ENCODE measurements at places on chromosomes 11 and 22. TPM values are rescaled to one million over a fixed set of nuclear protein-coding genes. Genes with fewer than 3 reads are reported as not detected.

GRCh38 chr11:110971140-110971539 lies 258.9 kb upstream of the ARHGAP20 start:
- H3K36me3 ChIP-seq = no peaks in the 10 kb centered on the region
- H3K4me1 ChIP-seq = no peaks in the 10 kb centered on the region
- no peaks in the 10 kb centered on the region for H3K27me3 ChIP-seq
- H3K4me3 ChIP-seq = no peak overlapping the region

- no peak overlapping the region for H3K4me3 ChIP-seq
- H3K27ac ChIP-seq = no peak overlapping the region
- H3K4me1 ChIP-seq = peaks cover 29% of the 10 kb centered on the region
Measured at GRCh38 chr11:119310682-119311052, 6.3 kb downstream of the MCAM start.

- H3K36me3 ChIP-seq = no peaks in the 10 kb centered on the region
- no peak overlapping the region for H3K4me3 ChIP-seq
Measured at GRCh38 chr11:33505093-33505492, 195.5 kb downstream of the C11orf91 start.

DNA sequence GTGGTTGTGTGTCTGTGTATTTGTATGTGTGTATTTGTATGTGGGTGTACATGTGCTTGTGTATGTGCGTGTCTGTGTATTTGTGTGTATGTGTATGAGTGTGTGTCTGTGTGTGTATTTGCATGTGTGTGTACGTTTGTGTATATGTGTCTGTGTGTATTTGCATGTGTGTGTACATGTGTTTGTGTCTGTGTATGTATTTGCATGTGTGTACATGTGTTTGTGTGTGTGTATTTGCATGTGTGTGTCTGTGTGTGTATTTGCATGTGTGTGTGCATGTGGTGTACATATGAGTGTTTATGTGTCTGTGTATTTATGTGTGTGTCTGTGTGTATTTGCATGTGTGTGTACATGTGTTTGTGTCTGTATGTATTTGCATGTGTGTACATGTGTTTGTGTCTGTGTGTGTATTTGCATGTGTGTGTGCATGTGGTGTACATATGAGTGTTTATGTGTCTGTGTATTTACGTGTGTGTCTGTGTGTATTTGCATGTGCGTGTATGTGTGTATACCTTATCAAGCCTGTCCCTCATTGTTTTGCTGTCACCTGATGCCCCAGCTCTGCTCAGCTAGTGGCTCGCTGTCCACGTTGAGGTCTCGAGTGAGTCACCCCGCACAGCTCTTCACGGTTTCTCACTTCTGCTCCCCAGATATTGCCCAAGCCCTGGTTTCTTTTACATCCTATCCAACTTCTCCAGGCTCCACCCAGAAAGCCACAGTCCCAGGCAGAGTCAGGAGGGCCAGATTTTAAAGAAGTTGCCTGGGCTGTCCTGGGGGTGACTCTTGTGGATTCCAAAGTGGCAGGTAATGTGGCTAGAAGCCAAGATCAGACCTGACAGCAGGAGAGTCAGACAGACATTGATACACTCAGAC lies 15.2 kb downstream of the MB start:
- peaks cover 8% of the 10 kb centered on the region for H3K27me3 ChIP-seq
- no peak overlapping the region for H3K4me3 ChIP-seq
- H3K36me3 ChIP-seq = no peaks in the 10 kb centered on the region
- H3K4me1 ChIP-seq = peaks cover 8% of the 10 kb centered on the region

- no peak overlapping the region for H3K4me3 ChIP-seq
- peaks cover 7% of the 10 kb centered on the region for H3K4me1 ChIP-seq
- H3K36me3 ChIP-seq = no peaks in the 10 kb centered on the region
Measured at GRCh38 chr22:39789788-39790187, 103.8 kb downstream of the ENTHD1 start.

Gene RFPL1
- total RNA-seq = not detected

GRCh38 chr22:17120281-17120680 lies 879 bp downstream of the TMEM121B start:
- H3K36me3 ChIP-seq = peaks cover 3% of the 10 kb centered on the region
- H3K27ac ChIP-seq = no peak overlapping the region
- H3K27me3 ChIP-seq = peaks cover 30% of the 10 kb centered on the region
- peak; percentile 58 for DNase-seq
- H3K4me1 ChIP-seq = peaks cover 43% of the 10 kb centered on the region
- no peak overlapping the region for H3K4me3 ChIP-seq

DNA sequence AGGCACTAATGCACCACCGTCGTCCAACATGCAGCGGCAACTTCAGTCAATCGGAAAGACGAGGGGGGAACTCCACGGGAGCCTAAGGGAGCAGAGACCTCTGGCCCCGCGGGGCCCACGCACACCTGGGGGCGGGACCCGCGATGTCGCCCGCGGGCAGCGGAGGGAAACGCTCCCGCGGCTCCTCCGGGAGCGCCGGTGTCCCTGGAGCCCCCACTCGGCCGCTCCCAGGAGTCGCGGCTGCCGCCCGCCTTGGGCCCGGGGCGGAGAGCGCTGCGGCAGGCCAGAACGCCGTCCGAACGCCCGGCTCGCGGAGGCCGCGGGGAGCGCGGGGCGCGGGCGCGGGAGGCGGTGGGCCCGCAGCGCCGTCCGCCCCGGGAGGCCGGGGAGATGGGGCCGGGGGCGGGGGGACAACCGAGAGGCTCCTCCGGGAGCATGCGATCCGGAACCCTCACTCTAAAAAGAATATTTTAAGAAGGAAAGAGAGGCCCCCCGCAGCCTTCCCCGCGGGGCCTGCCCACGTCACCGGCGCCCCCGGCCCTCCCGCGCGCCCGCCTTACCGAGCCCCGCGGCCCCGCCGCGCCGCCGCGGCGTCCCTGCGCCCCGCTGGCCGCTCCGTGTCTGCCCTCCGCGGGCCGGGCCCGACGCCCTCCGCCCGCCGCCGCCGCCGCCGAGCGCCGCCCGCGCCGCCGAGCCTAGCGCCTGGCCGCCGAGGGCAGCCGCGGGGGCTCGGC lies 86.6 kb upstream of the ARHGAP32 start:
- peaks cover 15% of the 10 kb centered on the region for H3K27me3 ChIP-seq
- DNase-seq = no peak
- peaks cover 1% of the 10 kb centered on the region for H3K36me3 ChIP-seq
- peaks cover 40% of the 10 kb centered on the region for H3K4me1 ChIP-seq
- H3K27ac ChIP-seq = peak overlapping the region; percentile 76

DNA sequence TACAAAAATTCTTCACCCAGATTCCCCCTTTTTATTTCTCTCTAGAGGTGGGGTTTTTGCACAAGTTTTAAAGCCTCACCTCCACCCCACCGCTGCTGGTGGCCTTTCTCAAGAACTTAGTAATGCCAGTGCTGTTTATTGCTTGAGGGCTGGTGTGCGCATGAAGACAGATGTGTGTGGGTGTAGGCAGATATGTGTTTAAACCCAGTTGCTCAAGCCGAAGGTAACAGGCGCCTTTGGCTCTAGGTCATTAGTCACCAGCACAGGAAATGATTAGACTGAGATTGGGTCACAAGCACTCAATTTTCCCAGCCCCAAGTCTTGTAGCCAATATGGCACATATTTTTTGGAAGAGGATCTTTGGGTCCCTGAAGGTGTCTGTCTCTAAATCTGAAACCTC lies 2.7 kb upstream of the CLMP start:
- no peak overlapping the region for H3K4me3 ChIP-seq
- no peak for DNase-seq
- peaks cover 2% of the 10 kb centered on the region for H3K36me3 ChIP-seq
- peaks cover 71% of the 10 kb centered on the region for H3K27me3 ChIP-seq
- H3K27ac ChIP-seq = no peak overlapping the region

- peaks cover 2% of the 10 kb centered on the region for H3K27me3 ChIP-seq
- H3K4me3 ChIP-seq = no peak overlapping the region
- DNase-seq = no peak
- no peaks in the 10 kb centered on the region for H3K36me3 ChIP-seq
- no peak overlapping the region for H3K27ac ChIP-seq
- H3K4me1 ChIP-seq = no peaks in the 10 kb centered on the region
Measured at GRCh38 chr11:69648679-69649575, 8.0 kb downstream of the CCND1 start.

DNA sequence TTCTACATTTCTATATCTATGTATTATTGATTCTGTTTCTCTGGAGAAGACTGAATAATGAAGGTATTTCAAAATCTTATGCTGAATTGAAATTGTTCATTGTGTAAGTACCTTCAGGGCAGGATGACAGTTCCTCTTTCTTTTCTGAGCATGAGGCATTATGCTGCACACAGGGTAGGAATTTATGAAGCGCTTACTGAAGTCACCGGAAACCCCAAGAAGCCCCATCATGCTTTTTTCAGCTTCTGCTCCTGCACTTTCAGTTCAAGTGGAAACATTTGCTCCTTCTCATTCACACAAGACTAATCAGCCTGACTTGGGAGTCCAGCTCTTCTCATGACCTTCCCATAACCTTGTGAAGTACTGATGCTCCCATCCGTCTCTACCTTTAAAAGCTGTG lies 314.7 kb upstream of the SORL1-AS1 start:
- no peak overlapping the region for H3K27ac ChIP-seq
- DNase-seq = no peak
- H3K27me3 ChIP-seq = no peaks in the 10 kb centered on the region
